Globus pallidus (tissue), 1 donor: ENCODE measurements at places on chromosomes 6 and 20.
A peak's percentile ranks its signal among the peaks of the same experiment; 100 is the strongest.

DNA sequence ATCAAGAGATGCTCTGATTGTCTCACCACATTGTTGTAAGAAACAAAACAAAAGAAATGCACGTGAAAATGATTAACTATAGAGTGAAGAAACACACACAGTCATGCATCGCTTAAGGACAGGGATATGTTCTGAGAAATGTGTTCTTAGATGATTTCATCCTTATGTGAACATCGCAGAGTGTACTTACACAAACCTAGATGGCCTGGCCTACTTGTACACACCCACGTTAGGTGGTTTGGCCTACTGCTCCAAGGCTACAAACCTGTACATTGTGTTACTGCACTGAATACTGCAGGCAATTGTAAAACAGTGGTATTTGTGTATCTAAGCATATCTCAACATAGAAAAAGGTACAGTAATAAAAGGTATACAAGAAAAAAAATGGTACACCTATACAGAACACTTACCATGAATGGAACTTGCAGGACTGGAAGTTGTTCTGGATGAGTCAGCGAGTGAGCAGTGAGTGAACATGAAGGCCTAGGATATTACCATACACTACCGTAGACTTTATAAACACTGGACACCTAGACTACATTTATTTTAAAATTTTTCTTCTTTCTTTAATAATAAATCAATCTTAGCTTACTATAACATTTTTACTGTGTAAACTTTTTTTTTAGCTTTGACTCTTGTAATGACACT lies 48.6 kb downstream of the FKBP5 start:
- no peak for DNase-seq

DNA sequence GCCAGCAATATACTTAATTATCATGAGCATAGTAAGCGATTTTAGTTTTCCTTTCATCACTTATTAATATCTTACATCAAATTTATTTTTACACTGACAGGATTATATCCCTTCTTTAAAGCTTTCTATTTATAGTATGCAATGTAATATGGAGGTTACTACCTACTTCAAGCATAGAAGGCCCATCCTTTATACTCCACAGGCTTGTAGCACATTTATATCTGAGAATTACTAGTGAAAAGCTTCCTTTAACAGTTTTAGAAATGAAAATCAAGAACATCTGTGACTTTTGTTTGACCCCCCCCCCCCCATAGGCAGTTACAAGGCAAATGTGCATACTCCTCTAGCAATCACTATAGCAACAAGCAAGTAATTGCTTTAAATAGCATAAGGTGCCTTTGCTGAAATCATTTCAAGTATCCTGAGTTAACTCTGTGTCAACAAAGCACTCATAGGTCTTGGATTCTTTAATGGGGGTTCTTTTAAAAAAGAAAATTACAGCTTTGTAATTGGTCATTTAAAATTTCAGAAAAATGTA lies 917.7 kb downstream of the PHF3 start:
- no peak for DNase-seq

DNA sequence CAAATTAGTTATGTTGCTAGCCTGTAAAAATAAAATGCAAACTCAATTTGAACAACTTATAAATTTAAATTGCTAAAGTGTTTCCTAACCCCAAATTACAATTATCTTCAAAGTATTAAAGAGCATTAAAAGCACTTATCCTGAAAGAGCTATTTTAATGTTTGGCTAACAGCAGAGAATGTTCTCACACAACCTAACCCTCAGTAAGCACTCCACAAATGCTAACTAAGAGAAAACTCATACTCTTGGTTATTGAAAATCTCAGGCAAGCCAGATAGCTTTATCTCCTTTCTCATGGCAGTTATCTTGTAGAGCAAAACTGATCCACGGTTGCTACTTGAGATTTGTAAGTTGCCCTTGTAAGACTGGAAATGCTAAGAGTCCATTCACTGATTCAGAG lies 30.5 kb upstream of the ADGRF1 start:
- DNase-seq = no peak

DNA sequence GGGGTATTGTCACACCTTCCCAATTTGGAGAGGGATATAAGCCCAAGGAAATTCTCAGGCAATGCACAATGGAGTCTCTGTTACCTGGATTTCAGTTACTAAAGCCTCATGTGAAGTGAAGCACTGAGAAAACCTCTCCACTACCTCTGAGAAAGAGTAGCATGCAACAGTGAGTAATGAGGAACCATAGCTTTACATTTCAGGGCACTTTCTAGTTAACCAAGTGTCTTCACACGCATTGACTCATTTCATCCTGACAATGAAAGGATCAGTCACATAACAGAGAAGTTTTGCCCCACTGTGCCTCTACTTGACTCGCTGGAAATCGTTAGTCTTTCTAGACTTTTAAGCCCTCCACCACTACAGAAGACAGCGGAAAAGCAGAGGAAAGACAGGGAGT lies 86.2 kb upstream of the ARID1B start:
- DNase-seq = no peak

GRCh38 chr20:31707994-31708735 lies 14.5 kb downstream of the BCL2L1 start:
- no peak for DNase-seq

GRCh38 chr6:23591761-23592160 lies 534.3 kb upstream of the NRSN1 start:
- DNase-seq = no peak

DNA sequence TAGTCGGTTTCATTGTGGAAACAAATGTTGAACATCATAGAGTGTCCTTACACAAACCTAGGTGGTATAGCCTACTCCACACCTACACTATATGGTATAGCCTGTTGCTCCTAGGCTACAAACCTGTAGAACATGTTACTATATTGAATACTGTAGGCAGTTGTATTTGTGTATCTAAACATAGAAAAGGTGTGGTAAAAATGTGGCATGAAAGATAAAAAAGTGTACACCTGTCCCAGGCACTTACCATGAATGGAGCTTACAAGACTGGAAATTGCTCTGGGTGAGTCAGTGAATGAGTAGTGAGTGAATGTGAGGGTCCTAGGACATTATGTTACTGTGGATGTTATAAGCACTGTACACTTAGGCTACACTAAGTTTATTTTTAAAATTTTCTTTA lies 103.0 kb downstream of the ZFAND3 start:
- no peak for DNase-seq

GRCh38 chr20:45077559-45077958 lies 23.4 kb downstream of the KCNS1 start:
- no peak for DNase-seq

DNA sequence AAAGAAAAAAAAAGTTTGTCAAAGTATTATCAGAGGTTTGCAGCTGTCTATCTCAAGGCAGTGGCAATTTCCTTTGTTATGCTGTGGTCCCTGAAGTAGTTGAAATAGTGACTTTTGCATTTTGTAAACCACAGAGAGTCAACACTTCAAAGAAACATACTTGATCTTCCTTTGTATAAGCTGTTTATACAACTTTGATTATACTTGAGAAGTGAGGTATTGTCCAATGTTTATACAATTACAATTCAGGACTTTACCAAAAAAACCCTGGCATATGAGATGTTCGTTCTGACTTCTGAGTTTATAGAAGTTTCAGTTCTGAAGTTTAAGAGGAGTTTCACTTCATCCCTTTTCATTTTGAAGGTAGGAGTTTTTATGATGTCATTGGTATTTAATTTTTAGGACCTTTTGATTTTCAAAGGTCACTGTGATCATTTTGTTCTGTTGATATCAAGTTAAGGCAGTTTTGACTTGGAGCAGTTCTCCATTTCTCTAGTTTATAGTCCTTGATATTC lies 4.0 kb downstream of the STK4 start:
- DNase-seq = no peak

GRCh38 chr6:2132916-2133315 lies 112.5 kb downstream of the GMDS start:
- DNase-seq = no peak

- no peak for DNase-seq
These were observed 89.7 kb downstream of the NDUFAF5 start for GRCh38 chr20:13874394-13875157.

DNA sequence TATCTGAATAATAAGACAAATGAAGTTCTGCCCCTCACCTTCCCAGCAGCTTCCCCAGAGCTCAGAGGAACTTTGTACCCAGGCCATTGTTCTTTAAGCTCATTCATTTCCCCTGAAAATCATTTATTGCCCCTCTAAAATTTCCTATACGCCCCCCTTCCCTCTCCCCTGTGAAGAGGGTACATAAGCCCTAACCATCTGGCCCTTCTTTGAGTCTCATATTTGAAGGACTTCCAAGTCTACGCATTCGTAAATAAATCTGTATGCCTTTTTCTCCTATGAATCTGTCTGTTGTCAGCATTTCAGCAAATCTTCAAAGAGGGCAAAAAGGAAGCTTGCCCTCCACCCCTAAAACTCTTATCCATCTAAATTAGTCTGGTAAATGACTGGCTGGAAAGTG lies 73.1 kb upstream of the DST start:
- DNase-seq = no peak

- DNase-seq = no peak
These were observed 20.1 kb upstream of the MTCL3 start for GRCh38 chr6:127539272-127539671.

GRCh38 chr20:8670893-8671215 lies 398.0 kb upstream of the PLCB4 start:
- DNase-seq = no peak

DNA sequence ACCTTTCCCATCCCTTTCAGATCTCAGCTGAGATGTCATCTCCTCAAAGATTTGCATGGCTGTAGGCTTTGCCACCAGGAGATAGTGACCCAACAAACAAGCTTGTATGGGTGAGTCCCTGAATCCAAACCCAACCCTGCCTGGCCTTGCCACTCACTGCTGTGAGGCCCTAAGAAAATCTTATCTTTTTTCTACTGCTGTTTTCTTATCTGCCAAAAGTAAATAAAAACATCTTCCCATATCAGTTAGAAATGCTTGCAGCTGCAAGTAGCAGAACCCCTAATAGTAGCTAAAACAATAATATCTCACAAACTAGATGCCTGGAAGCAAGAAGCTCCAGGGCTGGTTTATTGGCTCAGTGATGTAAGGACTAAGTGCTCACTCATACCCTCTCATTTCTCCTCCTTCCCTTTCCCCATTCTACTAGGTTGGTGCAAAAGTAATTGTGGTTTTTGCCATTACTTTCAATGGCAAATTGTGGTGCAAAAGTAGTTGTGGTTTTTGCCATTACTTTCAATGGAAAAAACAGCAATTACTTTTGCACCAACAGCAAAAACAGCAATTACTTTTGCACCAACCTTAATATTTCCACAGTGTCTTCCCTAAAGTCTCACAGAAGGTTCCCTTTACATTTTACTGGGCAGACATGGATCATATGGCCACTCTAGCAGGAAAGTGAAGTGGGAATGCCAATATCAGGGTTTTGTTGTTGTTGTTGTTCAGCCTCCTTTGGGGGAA lies 56.7 kb upstream of the PSMF1 start:
- DNase-seq = no peak

GRCh38 chr6:136035378-136036070 lies 184.0 kb downstream of the PDE7B start:
- no peak for DNase-seq

DNA sequence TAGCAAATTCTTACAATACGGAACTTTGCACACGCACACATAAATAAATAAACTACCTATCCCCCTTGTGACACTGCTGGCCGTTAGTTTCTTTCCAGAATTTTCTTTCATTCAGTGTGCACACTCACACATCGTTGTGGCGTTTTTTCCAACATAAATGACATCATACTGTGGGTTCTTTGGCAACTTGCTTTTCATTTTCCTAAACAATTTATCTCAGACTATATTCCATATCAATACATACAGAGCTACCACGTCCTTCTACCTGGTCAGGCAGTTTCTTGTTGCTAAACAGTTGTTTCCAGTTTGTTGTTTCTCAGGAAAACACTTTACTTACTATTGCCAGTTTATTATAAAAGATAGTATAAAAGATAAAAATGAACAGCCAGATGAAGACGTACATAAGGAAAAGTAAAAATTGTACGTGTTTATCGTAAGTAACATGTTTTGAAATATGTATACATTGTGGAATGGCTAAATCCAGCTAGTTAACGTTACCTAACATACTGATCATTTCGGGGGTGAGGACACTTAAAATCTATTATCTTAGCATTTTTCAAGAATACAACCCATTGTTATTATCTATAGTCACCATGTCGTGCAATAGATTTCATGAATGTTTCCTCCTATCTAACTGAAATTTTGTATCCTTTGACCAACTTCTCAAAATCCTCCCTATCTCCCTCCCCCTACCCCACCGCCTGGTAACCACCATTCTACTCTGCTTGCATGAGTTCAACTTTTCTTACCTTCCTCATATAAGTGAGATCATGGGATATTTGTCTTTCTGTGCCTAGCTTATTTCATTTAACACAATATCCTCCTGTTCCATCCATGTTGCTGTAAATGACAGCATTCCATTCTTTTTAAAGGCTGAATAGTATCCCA lies 1.2 kb upstream of the TP53RK start:
- DNase-seq = no peak

GRCh38 chr6:51292659-51293058 lies 474.0 kb downstream of the TFAP2B start:
- DNase-seq = no peak

DNA sequence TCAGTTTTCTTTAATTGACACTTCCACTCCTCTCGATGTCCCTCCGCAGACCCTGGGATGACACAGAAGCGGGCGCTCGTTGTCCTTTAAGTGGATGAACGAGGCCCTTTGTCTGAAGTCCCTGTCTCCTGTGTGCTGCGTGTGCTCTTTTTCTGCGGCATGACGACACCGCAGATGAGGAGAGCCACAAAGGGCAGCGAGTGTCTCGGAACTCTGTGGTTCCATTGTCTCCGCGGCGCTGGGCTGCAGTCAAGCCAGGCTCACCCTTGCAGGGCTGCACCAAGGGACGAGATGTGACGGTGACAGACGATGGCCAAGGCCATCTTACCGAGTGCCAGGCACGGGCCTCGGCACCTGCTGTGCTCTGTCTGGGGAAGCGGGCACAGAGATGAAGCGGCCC lies 10.6 kb downstream of the PRR18 start:
- peak; percentile 96 for DNase-seq

DNA sequence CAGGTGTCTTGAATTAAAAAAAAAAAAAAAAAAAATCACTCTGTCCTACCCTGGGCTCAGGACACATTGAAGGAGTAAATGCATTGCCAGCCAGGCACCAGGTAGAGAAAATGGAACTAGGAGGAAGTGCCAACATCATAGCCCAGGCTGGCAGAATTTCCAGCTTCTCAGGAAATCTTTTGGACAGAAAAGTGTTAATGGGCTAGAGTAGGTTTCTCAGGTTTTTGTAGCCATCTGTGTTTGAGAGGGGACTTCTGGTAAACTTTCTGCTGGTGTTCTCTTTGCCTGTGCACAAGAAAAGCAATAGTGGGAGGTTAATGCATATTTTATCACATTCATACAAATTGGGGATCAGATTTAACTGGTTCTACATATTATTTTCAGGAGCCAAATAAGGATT lies 678.3 kb upstream of the NRSN1 start:
- no peak for DNase-seq
